ENCODE measurements at places on chromosomes 12 and 14.

DNA sequence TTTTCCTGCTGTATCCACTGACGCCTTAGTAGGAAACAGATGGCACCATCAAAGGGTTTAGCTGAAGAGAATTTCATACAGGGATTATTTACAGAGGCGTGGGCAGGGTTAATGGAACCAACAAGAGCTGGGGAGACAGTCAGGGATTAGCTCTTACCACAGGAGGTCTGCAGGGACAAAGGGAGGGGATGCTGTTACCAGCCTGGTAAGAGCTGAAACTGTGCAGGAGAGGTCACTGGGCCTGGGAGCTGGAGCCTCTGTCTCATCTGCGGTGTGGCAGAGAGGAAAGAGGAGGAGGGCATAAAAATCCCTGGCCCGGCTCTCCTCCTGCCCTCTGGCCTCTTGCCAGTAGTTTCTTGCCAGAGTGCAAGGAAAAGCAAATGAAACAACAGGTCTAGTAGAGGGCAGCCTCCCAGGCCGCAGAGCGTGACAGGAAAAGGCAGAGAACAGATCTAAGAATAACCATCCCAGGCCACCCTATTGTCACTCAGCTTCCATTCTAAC, 18.9 kb upstream of the POC1B start:
- DNase-seq = peak; percentile 71

DNA sequence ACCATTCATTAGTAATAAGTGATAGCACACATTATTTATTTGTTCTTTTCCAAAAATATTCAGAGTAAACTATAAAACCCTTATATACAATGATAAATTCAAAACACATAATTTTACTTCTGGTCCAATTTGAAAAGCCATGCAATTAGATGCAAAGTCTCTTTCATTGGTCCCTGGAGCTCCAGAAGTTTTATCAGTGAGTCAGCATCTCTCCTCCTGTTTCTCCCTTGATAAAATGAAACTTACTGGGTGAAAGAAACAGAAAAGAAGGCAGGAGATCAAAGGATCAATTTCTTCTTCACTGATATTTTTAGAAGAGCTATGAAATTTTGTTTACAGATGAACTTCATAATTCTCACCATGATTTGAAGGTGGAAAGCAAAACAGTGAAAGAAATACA, 47.5 kb downstream of the IFNG start:
- DNase-seq = no peak

DNA sequence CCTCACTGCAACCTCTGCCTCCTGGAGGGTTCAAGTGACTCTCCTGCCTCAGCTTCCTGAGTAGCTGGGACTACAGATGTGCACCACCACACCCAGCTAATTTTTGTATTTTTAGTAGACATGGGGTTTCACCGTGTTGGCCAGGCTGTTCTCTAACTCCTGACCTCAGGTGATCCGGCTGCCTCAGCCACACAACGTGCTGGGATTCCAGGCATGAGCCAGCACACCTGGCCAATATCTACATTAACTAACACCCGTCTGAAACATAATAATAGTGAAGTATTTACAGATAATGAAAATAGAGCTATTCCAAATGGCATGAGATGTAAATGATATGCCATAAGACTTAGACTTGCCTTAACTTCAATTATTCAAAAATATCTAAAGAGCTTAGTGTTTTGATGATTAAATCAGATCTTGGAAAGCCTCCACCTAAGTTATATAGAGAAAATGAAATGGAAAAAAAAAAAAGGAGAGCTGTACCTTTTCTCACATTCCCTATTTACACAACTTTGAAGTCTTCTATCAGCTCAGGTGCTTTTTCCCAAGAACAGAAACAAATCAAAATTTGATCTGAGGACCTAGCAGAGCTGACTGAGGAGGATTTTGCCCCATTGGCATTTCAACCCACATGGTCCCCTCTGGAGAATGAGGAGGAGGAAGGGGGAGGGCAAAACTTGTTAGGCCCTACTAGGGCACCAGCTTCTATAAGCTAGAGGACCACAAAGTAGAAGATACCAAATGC, 309.2 kb downstream of the PRKD1 start:
- no peak for DNase-seq

DNA sequence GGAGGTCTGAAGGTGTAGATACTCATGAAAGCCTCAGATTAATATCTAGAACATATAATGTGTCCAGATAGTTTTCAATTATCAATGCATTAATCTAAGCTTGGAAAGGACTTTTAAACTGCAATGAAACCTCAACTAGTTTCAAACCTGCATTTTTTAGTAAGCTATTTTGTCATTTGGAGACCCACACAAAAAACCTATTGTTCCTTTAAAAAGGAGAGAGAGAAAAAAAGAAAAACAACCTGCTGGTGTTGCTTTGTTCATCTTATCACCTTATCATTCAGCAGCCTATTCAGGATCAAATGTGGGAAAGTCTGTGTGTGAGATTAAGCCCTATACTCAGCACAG, 215.7 kb upstream of the PLEKHG7 start:
- DNase-seq = no peak

- no peak for DNase-seq
Observed at GRCh38 chr12:56521209-56521589, 421 bp upstream of the RBMS2 start.

- DNase-seq = no peak
Observed at GRCh38 chr14:76078501-76078900, 73.2 kb upstream of the GPATCH2L start.

DNA sequence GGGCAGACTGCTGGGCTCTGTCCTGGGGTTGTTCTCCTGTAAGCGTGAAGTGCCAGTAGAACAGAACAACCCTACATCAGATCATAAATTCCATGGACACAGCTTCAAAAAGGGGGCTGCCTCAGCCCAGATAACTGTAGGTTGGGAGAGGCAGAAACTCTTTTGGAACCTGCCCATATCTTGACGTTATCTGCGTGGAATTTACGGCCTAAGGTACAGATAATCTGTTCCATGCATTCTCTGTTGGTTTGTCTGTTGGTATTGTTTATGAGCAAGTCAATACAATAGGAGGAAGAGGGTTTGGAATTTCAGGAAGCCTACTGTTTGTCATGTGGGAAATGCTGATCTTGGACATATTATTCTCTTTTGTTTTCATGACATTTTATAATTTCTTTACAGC, 36.7 kb downstream of the SLC25A47 start:
- peak; percentile 22 for DNase-seq

GRCh38 chr12:31226639-31227038, 99.3 kb downstream of the SINHCAF start:
- no peak for DNase-seq

GRCh38 chr12:26052652-26053051, 72.2 kb downstream of the BHLHE41 start:
- peak; percentile 27 for DNase-seq

DNA sequence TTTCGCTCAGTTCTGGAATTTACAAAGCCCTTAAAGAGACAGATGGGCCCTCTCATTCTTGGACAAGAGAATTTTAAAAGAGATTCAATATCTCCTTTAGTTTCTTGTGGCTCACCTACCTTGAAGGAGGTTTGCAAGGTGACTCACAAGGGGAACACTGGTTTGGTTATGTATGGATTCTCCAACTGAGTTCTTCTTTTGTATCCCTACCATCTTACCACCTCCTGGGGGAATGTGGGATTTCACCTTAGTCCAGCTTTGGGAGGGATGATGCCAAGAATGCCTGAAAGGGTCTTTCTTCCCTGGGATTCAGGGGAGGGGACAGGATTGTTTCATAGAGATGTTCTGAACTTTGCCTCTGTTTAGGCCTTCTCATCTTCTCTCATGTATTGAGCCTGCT, 3.7 kb downstream of the PPP4R4 start:
- no peak for DNase-seq

- no peak for DNase-seq
Observed at GRCh38 chr14:65661865-65662264, 249.3 kb downstream of the FUT8 start.

DNA sequence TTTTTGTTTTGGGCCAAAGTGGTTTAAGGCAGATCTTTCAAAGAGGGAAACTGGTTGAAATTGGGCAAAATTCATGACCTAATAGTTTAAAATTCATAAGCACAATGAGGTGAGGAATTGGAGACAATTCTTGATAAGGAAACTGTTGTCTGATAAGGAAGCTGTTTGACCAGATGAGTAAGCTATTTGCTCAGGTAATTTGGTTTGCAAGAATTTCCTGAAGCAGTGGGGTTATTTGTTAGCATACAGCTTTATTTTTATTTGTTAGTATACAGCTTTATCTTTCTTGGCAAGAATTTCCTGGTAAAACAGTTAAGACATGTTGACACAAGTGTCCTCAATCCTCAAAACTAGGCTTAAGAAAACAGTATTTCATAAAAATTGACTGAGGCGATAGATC, 559.0 kb downstream of the GALC start:
- no peak for DNase-seq

GRCh38 chr12:72289633-72290032, 17.5 kb downstream of the TRHDE start:
- no peak for DNase-seq

DNA sequence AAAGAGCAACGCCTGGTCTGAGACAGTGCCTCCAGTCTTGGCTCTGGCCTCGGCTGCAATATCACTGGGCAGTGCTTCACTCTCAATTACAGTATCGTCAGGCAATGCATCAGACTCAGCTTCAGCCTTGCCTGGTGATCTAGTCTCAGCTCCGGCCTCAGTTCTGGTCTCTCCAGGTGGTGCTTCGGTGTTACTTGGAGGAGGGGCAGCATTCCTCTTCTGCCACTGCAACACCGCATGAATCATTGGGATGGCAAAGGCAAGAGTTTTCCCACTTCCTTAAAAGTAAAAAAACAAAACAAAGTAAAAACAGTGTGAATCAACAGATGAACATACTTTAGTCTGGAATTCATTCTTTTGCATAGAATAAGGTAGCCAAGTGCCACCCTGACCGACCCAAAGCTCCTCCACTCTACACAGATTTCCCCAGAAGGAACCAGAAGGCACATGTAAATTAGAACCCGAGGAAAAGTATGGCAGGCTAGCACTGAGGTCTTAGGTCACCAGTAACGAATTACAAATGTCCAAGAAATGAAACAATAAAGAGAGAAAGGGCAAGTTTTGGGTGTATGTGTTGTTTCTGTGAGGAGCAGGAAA, 18.6 kb downstream of the DDX24 start:
- DNase-seq = no peak

GRCh38 chr12:19158923-19159322, 29.4 kb downstream of the PLEKHA5 start:
- peak; percentile 54 for DNase-seq

DNA sequence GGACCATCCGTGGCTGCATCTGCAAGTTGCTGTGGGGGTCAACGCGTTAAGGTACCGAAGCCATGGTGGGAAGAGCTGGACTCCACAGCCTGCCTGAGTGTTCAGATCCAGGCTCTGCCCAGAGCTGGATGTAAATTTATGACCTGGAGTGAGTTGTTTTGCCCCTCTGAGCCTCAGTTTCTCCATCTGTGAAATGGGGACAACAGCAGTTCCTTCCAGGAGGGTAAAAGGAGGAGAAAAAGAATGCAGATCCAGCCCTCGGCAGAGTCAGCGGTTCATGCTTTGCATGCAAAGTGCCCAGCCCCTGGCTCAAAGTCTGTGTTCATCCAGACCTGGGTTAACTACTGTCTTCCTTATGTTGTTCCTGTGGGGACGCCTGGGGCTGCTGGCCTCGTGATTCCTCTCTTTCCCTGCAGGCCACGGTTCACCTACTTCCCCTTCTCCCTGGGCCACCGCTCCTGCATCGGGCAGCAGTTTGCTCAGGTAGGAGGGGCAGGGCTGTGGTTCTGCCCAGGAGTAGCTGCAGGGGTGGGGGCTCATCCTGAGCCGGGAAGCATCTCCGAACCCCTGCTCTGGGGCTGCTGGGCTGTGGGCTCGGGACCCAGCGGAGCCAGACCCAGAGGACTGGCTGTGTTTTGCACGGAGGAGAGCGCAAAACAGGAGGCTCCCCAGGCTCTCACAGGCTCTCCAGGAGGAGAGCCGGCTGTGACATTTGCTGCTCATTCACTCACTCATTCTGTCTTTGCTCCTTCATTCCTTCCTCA, 41.9 kb downstream of the CYP46A1 start:
- DNase-seq = no peak

GRCh38 chr12:49588721-49589516, 16.5 kb downstream of the FAM186B start:
- DNase-seq = peak; percentile 27

DNA sequence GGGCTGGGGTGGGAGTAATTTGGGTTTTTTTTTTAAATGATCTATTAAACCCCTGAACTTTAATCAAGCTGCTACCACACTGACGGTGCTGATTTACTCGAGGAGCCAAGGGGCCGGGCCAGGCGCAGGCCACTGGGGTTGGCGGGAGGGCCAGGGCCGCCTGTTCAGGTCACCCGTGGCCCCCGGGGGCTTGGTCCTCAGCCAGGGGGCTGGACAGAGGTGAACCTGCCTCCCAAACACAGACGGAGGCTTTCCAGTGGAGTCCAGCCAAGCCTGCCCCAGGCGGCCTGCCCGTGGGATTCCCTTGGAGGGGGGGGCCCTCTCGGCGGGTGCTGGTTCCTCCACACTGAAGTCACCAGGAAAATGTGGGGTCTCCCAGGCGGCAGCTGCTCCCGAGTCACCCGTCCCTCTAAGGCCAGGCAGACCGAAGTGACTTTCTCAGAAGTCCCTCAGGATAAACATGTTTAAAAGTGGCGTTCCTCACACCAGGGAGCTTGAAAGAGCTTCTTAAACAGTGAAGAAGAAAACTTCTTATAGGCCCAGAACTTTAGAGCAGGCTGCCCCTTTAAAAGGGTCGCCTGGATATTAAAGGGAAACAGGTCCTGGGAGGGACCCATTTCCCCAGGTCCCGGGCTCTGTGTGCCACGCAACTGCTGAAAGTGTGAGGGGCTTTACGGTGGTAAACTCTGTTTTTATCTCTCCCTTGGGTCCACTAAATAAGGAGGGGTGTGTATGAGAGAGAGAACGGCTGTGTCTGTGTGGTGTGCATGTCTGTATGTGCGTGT, 167.2 kb upstream of the GSC start:
- DNase-seq = no peak

DNA sequence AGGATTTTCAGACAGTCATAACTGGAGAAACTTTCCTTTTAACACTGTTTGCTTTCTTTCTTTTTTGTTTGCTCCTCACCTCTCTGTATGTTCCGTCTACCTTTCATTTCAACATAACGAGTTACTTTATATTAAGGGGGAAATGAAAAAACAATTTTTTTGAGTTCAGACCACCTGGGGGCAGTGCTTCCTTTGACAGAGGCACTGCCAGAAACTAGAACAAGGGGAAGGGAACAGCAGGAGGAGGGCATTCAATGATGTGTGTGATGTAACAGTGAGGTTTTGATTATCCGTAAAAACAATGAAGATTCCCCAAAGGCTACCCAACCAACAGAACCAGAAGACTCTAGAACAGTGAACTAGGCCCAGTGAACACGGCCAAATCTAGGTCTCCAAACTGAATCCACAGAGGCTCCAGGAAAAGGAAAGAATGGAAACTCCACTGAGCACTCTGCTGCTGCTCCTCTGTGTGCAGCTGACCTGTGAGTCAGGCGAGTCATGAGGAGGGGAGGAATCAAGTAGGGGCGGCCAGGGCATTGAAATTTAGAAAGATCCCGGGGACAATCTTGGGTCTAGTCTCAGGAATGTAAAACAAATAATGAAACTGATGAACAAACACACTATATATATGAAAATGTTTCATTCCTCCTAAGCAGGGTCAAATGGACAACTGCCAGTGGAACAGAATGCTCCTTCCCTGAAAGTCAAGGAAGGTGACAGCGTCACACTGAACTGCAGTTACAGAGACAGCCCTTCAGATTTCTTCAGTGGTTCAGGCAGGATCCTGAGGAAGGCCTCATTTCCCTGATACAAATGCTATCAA, 323.5 kb downstream of the DAD1 start:
- no peak for DNase-seq

- peak; percentile 50 for DNase-seq
Observed at GRCh38 chr12:65170209-65170881, 962 bp downstream of the LEMD3 start.
